ENCODE measurements at places on chromosomes 16 and 17.

GRCh38 chr17:8799570-8800212 is 526 bp upstream of the MFSD6L start:
- DNase-seq, result no peak

DNA sequence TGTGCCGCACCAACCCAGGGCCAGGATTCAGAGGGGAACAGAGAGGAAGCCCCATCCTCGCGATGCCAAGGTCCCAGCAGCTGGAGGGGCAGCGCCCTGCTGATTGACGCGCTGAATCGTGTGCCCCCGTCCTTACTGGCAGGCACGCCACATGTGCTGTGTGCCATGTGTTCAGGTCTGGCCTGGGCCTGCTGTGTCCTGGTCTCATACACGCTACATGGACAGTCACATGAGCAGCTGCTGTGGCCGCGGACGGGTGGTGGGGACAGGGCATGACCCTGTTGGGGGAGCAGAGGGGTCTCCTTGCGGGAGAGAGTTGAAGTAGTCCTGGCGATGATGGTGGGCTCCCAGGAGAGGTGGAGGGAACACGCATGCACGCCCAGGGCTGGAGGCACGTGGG is 18.0 kb downstream of the CBFA2T3 start:
- no peak for DNase-seq

DNA sequence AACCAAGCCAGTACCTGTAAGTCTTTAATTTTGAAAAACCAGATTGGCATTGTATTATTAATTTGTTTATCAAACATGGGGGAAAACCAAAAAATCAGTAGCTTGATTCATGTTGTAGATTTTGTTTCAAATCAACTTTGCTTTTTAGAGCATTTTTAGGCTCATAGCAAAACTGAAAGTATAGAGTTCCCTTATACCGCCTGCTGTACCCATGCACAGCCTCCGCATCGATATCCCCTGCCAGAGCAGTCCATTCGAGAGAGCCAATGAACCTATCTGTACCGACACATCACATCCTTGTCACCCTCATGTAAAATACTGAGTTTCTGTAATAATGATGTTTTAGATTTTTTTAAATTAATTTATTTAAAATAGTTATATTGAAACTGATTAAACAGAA is 16.2 kb upstream of the MRC2 start:
- no peak for DNase-seq

DNA sequence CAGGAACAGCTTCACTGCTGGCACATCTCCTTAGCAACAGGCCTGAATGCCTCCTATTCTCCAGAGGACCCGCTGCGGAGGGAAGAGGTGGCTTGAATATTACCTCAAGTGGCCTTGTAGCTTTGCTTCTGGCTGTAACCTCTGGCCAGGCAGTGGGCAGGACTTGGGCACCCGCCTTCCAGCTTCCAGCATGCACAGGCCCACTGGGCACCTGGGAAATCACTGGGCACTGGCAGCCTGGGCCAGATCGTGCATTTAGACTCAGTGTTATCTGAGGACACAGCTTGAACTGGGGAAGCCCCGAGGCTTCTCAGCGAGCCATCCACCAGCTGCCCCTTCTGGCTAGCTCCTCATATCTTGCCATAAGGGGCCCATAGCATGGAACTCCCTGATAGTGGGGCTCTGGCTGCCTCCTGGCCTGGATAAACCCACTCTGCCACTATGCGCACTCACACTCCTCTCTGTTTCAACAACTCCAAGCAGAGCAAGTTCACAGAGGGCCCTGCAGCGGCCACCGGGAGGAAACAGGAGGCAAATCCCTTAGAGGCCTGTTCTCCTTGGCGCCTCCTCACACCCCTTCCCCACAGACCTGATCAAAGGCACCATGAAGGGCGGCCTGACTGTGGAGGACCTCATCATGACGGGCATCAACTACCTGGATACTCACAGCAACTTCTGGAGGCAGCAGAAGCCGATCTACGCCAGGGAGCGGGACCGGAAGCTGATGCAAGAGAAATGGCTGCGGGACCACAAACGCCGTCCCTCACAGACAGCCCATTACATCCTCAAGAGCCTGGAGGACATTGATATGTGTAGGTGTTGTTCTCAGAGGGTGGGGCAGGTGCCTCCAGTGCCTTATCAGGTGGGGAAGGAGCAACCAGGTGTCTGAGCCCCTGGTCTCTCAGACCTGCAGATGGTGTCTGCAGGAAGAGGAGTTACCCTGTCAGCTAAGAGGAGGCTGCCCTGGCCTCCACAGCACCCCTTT is 7.8 kb downstream of the ODAD4 start:
- no peak for DNase-seq

GRCh38 chr17:80584176-80584905 is 39.7 kb downstream of the RPTOR start:
- no peak for DNase-seq

Measured in stimulated activated CD4-positive, alpha-beta T cell treated with anti-CD3 and anti-CD28 coated beads, Interleukin-4, amount 100 ng/mL, for 1 hour (primary cell).